Left colon (tissue), 2 donors: ENCODE measurements at places on chromosomes 7 and 10. TPM values are rescaled to one million over a fixed set of nuclear protein-coding genes. Genes with fewer than 3 reads are reported as not detected.

CYP2C19 gene
- total RNA-seq: 3.9 TPM

GRCh38 chr7:45653209-45653907 is 79.2 kb downstream of the ADCY1 start:
- no peak for DNase-seq

DNA sequence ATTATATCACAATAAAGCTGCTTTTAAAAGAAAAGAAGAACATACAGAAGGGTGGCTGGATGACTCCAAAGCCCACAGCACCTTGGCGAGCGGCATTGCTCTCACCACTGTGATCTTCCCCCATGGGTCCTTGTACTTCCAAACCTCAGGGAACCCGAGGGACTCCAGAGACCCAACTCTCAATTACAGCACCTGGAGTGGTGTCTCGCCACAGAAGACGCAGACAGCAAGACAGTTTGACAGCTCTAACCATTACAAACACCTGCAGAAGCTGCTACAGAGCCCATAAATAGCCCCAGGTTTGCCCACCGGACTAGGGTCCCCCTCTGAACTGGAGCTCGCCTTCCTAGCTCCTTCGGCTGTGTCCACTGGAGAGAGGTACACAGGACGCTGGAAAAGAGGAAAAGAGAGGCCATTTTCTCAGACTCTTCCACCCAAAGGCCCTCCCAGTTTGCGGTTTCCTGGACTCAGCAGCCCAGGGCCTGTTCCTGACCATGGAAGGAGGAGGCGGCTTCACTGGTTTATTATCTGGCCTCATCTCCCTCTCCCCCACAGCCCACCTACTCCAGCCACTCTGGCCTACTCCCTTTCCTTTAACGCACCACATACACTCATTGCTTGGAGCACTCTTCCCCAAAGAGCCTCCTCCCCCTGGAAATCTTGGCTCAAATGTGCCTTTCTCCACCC is 1.9 kb downstream of the PIK3AP1 start:
- no peak for DNase-seq

PRTFDC1 gene
- 6.2 TPM for total RNA-seq

MRLN gene
- not detected for total RNA-seq

GRCh38 chr7:138267934-138268333 is 191.7 kb downstream of the AKR1D1 start:
- no peak for DNase-seq

PDLIM1 gene
- 417 TPM for total RNA-seq

DNA sequence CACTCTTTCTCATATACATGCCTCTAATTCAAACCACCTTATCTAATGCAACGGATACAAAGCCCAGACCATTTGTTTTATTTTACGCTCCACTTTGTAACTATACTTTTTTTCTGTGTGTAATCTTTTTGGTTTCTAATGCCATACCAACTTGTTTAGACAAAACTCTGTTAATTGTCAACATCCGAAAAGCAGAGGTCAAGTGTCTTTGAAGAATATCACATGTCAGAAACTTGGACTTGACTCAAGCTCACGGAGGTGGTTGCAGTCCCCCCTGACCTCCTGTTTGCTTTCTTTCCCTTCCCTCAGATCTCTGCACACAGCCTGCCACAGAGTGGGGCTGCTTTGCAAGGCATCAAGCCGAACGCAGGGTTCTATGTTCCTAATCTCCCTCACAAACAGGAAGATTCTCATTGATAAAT is 698.9 kb downstream of the PARD3 start:
- no peak for DNase-seq

- no peak for DNase-seq
Observed at GRCh38 chr7:19491821-19492452, 216.9 kb downstream of the POLR1F start.

NEUROG3 gene
- 2.4 TPM for total RNA-seq

GRCh38 chr10:34743814-34744213 is 71.3 kb downstream of the PARD3 start:
- peak; percentile 74 for DNase-seq

DNA sequence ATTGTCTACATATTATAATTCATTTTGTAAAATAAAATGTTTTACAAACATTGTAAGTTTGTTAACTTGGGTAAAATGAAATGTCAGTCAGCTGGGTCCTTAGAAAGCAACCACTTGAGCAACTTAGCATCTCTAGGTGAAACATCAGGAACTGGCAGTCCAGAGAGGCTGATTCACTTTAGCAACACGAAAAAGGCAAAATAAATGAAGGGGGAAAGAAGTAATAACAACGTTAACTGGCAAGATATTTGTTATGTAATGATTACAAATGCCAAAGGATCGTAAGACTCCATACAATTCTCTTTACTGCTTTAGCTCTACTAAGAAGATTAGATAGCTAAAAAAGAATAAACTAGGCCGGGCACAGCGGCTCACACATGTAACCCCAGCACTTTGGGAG is 5.0 kb downstream of the PDZD8 start:
- no peak for DNase-seq

- no peak for DNase-seq
Observed at GRCh38 chr10:71395621-71396020, 1.1 kb upstream of the CDH23 start.

GRCh38 chr10:3548702-3549101 is 236.3 kb downstream of the KLF6 start:
- no peak for DNase-seq

CYP26A1 gene
- not detected for total RNA-seq

- DNase-seq: no peak
Observed at GRCh38 chr7:25358926-25359325, 130.6 kb upstream of the NPVF start.

DNA sequence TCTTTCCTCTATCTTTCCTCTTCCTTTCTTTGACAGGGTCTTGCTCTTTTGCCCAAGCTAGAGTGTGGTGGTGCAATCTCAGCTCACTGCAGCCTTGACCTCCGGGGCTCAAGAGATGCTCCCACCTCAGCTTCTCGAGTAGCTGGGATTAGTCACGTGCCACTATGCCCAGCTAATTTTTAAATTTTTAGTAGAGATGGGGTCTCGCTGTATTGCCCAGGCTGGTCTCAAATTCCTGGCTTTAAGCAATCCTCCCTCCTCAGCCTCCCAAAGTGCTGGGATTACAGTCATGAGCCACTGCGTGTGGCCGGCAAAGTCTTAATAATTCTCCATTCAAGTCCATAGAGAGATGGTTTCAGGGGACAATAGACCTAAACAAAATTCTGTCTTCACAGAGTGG is 40.2 kb downstream of the COL26A1 start:
- DNase-seq: no peak

GRCh38 chr10:132685101-132685891 is 100.7 kb downstream of the NKX6-2 start:
- DNase-seq: peak; percentile 46

DNA sequence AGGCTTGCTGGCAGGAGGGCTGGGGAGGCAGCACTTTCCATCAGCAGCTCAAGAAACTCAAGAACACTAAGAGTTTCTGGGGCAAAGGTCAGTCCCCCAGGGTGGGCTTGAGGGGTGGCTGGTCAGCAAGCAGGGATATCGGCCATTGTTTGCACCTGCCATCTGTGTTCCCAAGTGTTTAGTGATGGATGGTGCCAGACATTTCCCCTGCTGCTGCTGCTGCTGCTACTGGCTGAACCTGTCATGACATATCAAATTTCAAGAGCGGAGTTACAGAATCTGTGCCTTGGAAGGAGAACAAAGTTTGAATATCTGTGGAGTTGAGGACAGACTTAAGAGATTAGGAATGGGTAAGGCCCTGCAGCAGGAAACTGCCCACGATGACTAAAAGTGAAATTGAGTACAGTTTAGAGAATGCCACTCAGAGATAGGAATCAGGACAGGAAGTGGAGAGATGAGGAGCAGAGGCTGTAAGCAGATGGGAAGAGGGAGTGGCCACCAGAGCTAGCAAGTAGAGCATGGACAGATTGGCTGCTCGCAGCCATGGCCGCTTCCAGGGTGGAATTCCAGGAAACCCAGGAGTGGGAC is 39.2 kb upstream of the PPP1R3C start:
- DNase-seq: no peak

GRCh38 chr7:159148430-159149395 is 4.0 kb upstream of the VIPR2 start:
- DNase-seq: no peak

GRCh38 chr10:91366704-91367103 is 43.4 kb upstream of the HECTD2 start:
- DNase-seq: no peak

PI4K2A gene
- total RNA-seq: 13.0 TPM

DNA sequence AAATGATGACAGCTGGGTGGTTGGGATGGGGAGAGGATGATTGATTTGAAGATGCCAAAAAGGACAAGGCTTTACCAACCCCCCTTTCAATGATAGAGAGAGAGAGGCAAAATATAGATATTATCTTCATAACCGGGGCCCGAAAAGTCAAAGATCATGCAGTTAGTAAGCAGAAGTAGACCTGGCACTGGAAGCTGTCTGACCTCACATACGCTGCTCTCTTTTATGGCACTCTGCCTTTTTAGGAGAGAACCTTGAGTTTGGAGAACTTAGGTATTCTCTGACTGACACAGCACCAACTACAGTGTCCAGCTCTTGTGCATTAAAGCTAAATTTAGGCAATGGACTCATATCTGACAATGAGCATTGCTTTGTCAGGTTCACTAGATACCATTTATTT is 30.7 kb downstream of the CNNM2 start:
- DNase-seq: no peak

GRCh38 chr10:118748041-118748440 is 6.7 kb downstream of the CACUL1 start:
- no peak for DNase-seq
